T-helper 17 cell (primary cell): ENCODE measurements at places on chromosomes 7 and 10.

GRCh38 chr10:4398602-4399001 lies 427.4 kb upstream of the AKR1E2 start:
- no peak for DNase-seq

- DNase-seq: no peak
Observed at GRCh38 chr10:22341190-22341925, 3.9 kb upstream of the SPAG6 start.

DNA sequence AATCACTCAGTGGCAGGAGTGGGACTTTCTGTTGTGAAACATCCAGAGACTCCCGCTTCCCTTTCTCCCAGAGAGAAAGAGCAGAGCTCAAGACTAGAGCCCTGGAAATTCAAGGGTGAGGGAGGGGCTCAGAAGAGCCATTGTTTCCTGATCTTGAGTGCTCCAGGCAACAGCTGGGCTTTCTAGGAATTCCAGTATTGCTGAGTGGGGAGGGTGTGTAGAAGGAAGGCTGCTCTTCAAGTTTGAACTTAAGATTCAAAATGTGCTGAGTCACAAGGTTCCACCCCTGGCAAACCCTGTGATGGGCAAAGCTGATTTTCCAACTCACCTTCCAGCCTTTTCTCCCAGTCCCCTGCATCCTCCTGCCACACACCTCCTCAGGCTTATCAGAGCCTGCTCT lies 42.3 kb upstream of the MSRB2 start:
- no peak for DNase-seq

DNA sequence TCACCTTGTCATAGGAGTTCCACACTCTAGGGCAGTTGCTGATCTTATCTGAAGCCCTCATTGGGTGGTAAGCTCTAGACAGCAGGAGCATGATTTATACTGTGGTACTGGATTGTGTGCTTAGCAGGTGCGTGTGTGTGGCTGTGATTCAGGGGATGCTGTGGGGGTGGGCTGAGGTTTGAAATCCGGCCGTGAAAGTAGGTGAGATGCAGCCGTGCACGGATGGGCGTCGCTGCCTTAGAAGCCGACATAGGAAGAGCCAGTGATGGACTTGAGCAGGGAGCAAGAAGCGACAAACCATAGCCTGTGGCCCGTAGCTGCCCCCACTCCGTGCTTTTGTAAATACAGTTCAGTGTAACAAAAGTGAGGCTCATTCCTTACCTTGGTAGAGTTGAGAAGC lies 38.2 kb downstream of the PROSER2 start:
- DNase-seq: no peak

DNA sequence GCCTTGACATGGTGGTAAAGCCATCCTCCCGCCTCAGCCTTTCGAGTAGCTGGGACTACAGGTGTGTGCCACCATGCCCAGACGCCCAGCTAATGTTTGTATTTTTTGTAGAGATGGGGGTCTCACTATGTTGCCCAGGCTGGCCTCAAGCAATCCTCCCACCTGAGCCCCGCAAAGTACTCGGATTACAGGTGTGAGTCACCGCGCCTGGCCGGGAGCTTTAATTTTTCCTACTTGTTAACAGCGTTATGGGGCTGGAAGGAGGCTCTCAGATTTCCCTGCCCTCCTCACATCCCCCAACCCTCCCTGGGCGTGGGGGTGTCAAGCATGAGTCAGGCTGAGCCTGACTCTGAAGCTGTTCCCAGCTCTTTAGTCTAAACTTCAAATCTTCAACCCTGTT lies 8.3 kb downstream of the ALKBH4 start:
- no peak for DNase-seq

DNA sequence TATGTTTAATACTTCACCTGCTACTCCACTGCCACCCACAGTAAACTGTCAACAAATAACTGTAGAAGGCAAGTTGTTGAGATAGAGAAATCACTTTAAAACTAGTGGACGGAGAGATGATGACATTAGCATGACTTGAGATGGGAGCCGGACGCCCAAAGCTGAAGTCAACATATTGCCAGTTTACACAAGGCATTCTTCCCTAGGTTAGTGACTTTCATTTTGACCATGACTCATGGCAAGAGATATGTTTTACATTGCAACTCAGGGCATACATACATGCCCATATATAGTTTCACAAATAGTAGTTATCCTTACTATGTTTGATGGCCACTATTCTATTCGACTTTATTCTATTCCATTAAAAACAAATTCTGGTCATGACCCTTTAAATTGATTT lies 296.6 kb downstream of the PLXNA4 start:
- no peak for DNase-seq

GRCh38 chr10:103562383-103562782 lies 68.9 kb downstream of the NEURL1 start:
- no peak for DNase-seq

DNA sequence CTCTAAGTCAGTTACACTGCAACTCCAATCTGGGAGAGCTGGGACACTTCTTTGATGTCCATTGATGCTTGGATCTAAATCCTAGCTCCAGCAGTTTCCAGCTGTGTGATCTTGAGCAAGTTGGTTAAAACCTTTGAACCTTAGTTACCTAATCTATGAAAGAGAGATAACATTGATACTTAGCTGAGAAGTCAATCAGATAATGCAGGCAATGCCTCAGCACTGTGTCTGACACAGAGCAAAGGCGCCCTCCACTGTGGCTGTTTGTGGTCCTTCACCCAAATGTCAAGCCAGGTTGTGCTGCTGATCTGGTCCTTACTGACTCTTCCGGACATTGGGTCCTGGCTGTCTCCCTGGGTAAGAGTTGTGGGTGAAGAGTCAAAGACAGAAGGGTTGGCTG lies 20.2 kb downstream of the DNTT start:
- DNase-seq: no peak

- no peak for DNase-seq
Observed at GRCh38 chr7:72753781-72754180, 74.2 kb downstream of the TYW1B start.

DNA sequence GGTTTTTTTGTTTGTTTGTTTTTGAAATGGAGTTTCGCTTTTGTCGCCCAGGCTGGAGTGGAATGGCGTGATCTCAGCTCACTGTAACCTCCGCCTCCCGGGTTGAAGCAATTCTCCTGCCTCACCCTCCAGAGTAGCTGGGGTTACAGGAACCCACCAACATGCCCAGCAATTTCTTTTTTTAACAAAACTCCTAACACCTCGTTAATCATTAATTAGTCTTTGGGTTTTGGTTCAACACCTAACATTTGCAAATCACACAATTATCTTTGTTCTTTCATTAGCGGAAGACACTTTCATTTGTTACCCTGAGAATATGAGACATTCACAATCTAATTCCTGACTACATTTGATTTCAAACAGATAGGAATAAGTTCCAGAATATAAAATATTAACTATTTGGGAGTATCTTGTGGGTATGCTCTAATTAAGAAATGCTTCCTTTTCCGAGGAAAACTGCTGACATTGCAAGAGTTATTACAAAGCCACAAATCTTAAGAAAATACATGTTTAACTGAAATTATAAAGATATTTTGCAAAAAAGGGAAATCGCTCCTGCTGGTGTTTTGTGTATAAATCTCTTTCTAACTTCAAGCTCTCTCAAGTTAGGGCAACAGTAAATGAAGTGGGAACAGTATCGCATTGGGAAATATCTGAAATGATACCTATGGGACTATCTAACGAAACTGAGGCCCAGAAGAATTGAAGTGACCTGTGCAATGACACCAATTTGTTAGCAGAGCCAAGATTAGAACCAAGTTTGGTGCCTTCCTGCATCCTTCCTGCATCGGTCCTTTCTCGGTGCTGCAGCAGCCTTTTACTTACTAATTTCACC lies 1.2 kb upstream of the LSM8 start:
- no peak for DNase-seq

GRCh38 chr10:84160663-84161362 lies 12.8 kb upstream of the GPR15LG start:
- no peak for DNase-seq

DNA sequence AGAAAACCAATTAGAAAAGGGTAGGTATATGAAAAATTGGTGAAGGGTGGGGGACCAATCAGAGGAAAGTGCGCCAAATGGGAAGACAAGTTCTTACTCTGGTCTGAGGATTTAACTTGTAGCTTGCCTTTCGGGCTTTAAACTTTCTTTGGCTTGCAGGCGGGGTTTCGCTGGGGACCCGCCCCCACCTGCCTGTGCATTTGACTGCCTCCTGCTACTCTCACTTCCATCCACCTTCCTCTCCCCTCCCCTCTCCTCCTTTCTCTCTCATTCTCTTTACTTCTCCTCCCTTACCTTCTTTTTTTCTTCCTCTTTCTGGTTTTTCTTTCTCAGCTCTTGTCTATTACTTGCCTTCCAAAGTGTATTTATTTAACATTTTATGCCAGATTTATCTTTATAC lies 278.8 kb downstream of the DNAJB9 start:
- no peak for DNase-seq

- no peak for DNase-seq
Observed at GRCh38 chr10:129039406-129040370, 427.4 kb upstream of the MGMT start.

DNA sequence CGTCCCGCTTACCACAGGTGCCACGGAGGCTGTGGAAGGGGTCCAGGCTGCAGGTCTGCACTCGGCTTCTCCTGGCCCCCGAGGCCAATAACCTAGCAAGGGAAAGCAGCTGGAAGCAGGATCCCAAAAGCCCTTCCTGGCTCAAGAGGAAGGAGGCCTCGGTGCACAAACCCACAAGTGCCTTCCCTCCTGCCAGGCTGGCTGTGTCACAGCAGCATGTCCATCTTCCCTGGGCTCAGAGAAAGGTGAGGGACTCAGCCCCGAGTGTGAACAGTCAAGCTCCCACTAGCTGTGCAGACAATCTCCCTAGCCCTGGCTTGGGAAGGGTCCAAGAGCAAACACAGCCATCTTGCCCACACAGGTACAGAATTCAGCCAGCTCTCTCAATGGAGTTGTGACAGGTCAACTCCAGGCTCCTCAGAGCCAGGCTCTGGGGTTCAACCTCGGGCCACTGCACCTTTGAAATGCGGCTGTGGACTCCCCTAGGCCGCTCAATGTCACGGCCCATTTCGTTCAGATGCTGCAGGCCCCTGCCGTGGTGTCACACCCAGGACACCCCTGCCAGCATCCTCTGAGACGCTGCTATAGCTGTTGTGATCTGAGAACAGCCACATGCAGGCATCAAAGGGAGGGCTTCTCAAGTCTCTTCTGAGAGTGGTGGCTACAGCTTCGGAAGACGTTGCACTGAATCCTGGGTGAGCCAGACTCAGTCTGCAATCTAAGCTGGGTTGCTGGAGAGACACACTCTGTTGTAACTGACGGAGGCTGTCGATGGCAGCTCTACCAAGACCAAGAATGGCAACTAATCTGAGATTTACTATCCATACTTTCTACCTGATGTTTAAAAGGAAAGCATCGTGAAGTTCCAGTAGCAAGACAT lies 137.9 kb downstream of the DIP2C start:
- no peak for DNase-seq

GRCh38 chr7:121456785-121457359 lies 60.8 kb upstream of the FAM3C start:
- no peak for DNase-seq

DNA sequence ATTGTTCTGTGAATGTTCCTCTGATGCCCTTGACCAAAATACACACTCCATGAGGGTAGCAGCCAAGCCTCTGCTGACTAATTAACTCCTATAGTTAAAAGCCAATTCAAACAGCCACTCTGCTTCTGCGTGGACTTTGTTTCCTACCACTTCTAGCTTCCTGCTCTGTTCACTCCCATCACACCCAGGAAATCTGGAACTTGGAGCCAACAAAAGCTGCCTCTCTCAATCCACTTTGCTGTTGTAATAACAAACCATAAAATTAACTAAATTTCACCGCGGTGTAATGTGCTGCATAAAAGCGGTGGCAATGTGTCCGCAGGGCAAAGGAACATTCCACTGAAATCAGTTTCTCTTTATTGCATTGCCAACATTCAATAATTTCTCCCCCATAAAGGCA lies 239.5 kb downstream of the PLXNA4 start:
- no peak for DNase-seq

- no peak for DNase-seq
Observed at GRCh38 chr10:54833029-54833428, 32.0 kb upstream of the PCDH15 start.

DNA sequence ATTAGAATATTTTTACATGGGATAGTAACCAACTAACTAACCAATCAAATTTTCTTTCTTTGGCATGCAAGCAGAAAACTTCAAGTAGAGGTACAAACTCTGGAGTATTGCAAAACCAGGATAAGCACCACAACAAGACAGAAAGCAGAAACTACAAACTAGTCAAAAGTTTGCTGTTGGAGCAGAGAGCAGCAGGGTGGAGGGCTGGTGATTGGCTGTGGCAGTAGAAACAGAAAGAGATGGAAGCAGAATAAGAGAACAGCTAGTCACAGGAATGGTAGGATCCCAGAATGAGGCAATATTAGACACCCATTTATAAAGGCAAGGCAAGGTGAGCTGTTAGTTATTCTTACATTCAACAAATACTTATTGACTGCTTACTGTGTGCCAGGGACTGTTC lies 6.8 kb upstream of the MACC1 start:
- DNase-seq: no peak

- DNase-seq: no peak
Observed at GRCh38 chr10:69469976-69470375, 18.7 kb downstream of the TSPAN15 start.

GRCh38 chr7:113283861-113284260 lies 165.5 kb upstream of the SMIM30 start:
- no peak for DNase-seq

GRCh38 chr10:43120929-43121314 lies 17.3 kb upstream of the CSGALNACT2 start:
- no peak for DNase-seq

DNA sequence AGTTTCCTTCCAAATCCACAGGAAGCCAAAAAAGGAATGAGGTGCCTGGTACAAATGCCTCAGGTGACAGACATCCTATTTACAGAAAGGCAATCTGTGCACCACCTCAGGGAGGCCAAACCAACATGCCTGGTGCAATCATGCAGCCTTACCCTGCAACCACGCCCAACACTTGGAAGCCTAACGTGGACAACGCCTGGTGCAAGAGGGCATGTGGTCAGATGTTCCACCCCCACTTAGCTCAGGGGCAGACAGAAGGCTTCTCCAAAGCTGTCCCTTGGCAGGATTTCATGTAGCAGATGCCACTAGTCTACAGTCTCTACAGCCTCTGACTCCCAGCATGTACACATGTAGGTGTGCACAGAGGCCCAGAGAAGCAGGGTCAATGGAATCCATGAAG lies 89.5 kb downstream of the KCNMA1 start:
- no peak for DNase-seq

- DNase-seq: no peak
Observed at GRCh38 chr10:5071411-5072198, 22.6 kb upstream of the AKR1C3 start.

GRCh38 chr7:38307640-38308039 lies 34.2 kb upstream of the TARP start:
- no peak for DNase-seq

DNA sequence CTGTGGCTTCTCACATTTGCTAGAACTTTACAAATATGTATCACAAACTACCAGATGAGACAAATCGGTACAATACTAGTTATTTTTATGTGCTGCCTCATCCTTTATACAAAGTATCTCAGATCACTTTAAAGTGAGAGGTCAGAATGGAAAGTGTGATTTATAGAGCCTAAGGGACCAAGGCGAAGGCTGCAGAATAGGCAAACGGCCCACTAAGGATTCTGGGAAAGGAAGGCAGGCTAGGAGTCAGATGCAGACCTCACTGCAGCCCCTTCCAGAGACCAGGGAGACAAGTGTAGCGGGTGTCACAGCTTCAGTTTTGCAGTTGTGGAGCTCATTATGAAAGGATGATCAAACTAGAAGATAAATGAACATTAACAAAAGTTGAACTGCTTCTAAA lies 190.6 kb downstream of the HIBADH start:
- no peak for DNase-seq
